Stomach (tissue), 19 donors: ENCODE measurements at places on chromosomes 7 and 10. TPM values are rescaled to one million over a fixed set of nuclear protein-coding genes. Genes with fewer than 3 reads are reported as not detected.

Gene DENND2A
- 1.8 TPM for polyA plus RNA-seq

Gene AZGP1
- 422 TPM for polyA plus RNA-seq

Gene ACTL6B
- 1.4 TPM for polyA plus RNA-seq

Gene EVX1
- not detected for polyA plus RNA-seq

Gene GRK5
- 95.9 TPM for polyA plus RNA-seq

Gene SPDYE1
- polyA plus RNA-seq: not detected

Gene FKBP6
- not detected for polyA plus RNA-seq

Gene CACNA2D1
- polyA plus RNA-seq: 1.8 TPM

Gene HOXA4
- polyA plus RNA-seq: 4.4 TPM

Gene FOXI2
- polyA plus RNA-seq: 0.15 TPM

Gene SH2B2
- polyA plus RNA-seq: 2.3 TPM

Gene ATP5MK
- polyA plus RNA-seq: 1,292 TPM

Gene PILRB
- polyA plus RNA-seq: 20.7 TPM

Gene IFIT1B
- not detected for polyA plus RNA-seq

Gene NPS
- not detected for polyA plus RNA-seq

Gene TRIM50
- 35.4 TPM for polyA plus RNA-seq

Gene LRRN3
- 0.61 TPM for polyA plus RNA-seq

Gene PRKCQ
- 1.5 TPM for polyA plus RNA-seq

Gene EPHB6
- polyA plus RNA-seq: 23.1 TPM

Gene SCART1
- 0.43 TPM for polyA plus RNA-seq

Gene HTR7
- 0.28 TPM for polyA plus RNA-seq

Gene PKD2L1
- polyA plus RNA-seq: not detected

Gene USP6NL
- 6.0 TPM for polyA plus RNA-seq

Gene TAS2R5
- 0.92 TPM for polyA plus RNA-seq

Gene PSMC2
- polyA plus RNA-seq: 76.4 TPM

Gene ZNF485
- 1.8 TPM for polyA plus RNA-seq

Gene TDRD1
- 0.06 TPM for polyA plus RNA-seq

Gene PODXL
- polyA plus RNA-seq: 3.5 TPM

Gene GRM8
- polyA plus RNA-seq: 0.25 TPM

Gene ACHE
- 1.5 TPM for polyA plus RNA-seq

Gene POLL
- polyA plus RNA-seq: 38.9 TPM

Gene SDHAF3
- polyA plus RNA-seq: 14.1 TPM

Gene CTTNBP2
- 3.3 TPM for polyA plus RNA-seq

Gene ESYT2
- 7.8 TPM for polyA plus RNA-seq

Gene GNAT3
- polyA plus RNA-seq: not detected

Gene AKR1C3
- 158 TPM for polyA plus RNA-seq

Gene VSIR
- polyA plus RNA-seq: 21.7 TPM

Gene AKAP9
- polyA plus RNA-seq: 13.8 TPM

Gene TCERG1L
- polyA plus RNA-seq: not detected

Gene ARID5B
- polyA plus RNA-seq: 5.9 TPM
